AG08396 (cell line): ENCODE measurements at places on chromosomes 13 and 19.
A peak's percentile ranks its signal among the peaks of the same experiment; 100 is the strongest.

DNA sequence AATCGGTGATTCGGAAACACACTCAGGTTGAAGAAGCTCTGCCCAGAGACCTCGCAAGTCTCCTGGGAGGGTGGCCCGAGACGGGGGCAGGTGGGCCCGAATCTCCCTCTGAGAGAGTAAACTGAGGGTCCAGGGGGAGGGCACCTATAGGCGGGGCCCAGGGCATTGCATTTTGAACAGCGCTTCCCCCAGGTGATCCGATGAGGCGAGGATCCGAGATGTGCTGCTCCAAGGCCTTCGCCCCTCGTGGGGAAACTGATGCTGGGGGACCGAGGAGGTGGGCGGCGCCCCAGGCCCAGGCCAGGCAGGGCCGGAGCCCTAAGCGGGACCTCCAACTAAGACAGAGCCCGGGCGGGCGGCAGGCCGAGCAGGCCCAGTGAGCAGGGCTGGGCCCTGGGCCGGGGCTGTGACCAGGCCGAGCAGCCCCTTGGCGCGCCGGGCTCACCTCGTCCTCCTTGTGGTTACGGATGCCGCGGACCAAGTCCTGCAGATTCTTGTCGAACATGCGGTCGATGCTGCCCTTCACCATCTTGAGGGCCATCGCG, 500 bp downstream of the AP3D1 start:
- DNase-seq = no peak

DNA sequence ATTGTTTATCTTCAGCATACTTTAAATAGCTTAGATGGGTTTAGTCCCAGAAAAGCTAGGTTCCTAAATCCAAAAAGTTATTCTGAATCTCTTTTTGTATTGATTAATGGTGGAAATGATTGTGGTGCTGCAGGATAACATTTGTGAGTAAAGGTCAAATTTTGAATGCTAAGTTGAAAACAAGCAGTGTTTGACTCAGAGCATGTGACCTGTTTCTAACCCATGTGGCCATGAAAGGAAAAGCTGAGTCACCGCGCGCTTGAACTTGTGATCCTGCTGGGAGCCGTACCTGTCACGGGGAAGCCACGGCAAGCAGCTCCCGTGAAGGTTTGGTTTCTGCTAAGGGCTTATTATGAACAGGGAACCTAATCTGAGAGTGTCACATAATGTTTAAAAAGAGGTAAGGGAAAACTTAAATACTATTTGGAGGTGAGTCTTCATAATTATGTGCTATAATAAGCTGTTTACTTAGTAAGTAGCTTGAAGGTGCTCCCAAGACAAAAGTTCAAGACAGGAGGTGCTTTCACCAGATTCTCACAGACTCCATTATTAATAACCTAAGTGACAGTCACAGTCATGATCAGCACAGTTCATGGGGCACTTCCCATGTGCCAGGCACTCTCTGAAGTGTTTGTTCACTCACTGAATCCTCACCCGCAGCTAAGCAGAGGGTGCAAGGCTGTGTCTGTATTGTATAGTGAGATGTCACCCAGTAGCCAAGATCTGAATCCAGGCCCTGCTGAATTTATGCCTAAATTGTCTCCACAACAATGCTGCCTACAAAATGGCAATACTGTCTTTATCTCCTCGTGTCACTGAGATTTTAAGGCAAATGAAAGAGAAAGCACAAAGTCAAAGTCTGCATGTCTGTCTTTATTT, 286.5 kb downstream of the MYO16 start:
- peak; percentile 79 for DNase-seq

DNA sequence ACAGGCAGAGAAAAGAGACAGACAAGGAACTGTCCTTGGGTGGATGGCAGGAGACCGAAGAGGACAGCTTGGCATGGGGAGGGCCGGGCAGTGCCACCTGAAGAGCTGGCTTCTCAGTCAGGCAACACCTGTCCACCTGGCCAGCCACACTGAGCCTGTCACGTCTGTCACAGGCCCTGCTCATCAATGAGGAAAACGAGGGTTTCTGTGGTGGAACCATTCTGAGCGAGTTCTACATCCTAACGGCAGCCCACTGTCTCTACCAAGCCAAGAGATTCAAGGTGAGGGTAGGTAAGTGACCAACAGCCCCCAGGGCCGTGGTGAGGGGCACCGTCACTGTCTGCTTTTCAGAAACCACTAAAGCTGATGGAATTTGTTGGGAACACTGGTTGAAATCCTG, 11.2 kb upstream of the PROZ start:
- DNase-seq = no peak

DNA sequence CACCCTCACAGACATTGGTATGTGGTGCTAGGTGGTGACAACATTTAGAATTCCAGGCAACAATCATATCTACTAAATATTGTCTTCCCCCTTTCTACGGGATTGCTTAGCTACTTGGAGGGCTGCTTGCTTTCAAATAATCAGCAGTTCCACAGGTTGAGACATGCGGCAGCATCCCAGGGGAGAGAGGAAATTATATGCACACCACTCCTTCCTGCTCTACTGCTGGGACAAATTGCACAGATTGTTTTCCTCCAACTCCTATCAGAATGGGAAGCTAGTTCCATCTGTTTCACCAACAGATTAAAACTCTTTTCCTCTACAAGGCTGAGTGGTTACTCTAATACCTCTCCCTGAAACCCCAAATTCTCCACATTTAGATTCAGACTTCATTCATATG, 275.4 kb downstream of the DNAJC15 start:
- DNase-seq = no peak

- no peak for DNase-seq
Measured at GRCh38 chr19:35512831-35513627, 420 bp downstream of the DMKN start.

- DNase-seq = no peak
Measured at GRCh38 chr19:28196961-28197360, 1016.0 kb downstream of the UQCRFS1 start.

DNA sequence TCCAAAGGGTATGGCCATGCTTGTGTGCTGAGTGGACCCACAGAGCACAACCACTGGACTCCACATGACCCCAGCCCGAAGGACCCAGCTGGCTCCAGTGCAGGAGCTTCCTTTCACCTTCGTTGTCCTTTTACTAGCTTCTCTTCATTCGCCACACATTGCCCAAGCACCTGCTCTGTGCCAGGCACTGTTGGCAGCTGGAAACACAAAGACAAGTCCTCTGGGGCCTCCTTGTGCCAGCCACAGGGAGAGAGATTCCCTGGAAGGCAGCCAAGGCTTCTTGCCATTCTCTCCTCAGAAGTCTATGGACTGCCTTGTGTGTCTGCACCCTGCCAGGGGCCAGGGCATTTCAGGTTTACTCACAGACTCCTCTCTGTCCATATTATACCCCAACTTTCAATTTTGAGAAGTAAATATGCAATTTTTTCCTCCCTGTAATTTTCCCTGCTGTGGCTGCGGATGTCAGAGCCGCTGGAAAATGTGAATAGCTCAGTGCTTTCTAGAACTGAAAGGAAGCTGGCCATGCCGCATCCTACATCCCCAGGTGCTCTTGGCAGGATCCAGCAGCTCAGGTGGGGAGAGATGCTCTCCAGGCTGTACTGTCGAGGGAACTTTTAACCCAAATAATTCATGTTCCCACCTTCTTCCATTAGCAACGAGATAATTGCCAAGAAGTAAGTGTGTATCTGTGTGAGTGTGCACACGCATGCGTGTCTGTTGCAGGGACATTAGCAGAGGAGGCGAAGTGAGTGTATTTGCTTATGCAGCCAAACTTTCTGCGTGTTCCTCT, 57.2 kb downstream of the CHST8 start:
- no peak for DNase-seq
